SW 1271 (cell line): ENCODE measurements at places on chromosomes 2 and 18.
A peak's percentile ranks its signal among the peaks of the same experiment; 100 is the strongest.

GRCh38 chr2:50746526-50746925 lies 285.4 kb downstream of the NRXN1 start:
- no peak for DNase-seq

GRCh38 chr18:59219672-59220163 lies at the start of gene GRP:
GRP (plus strand) TSS chr18:59220158; CDS start chr18:59220266, 108 bp downstream.
- no peak for DNase-seq

DNA sequence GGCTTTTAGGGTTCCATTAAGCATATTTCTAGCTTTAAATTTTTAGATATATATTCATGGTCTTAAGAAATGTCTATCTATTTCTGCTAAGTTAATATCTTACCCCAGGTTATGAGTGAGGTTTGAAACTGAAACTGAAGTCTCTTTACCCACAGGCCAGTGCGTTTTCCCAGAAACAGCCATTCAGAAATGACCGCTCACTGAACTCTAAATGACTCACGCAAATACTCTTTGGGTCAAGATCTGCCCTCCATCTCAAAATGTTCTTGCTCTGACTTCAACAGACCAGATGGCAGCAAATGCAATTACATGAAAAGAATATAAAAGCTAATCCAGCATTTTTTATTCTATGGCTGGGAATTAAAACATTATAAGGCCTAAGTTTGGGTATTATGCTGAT lies 315.2 kb downstream of the TDRD15 start:
- peak; percentile 8 for DNase-seq

DNA sequence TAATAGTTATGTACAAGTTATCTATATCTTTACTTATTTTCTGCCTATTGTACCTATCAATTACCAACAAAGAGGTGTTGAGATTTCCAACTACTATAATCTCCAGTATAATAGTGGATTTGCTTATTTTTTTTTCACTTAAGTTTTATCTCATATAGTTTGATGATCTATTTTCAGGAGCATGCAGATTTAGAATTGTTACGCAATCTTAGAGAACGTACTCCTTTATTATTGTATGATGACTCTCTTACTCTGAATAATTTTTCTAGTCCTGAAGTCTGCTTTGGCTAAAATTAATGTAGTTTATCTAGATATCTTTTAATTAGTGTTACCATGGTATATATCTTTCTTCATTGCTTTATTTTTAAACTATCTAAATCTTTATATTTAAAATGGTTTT lies 205.2 kb downstream of the SCG2 start:
- DNase-seq = no peak
